ENCODE measurements at places on chromosomes 2 and 18.

GRCh38 chr18:2878656-2879330, 32.0 kb downstream of the EMILIN2 start:
- DNase-seq = no peak

DNA sequence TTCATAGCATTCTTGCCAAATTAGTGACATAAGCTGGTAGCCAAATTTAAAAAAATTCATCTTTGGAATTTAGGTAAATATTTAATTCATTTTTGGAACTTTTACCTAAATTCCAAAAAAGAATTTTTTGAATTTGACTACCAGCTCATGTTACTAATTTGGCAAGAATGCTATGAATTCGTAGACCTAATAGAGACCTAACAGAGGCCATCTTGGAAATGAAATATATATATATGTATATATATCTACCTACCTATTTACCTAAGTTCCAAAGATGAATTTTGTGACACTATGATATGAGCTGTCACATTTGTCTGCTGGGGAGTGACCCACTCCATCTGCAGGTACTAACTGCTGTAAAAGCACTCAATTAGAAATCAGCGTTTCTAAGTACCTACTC, 65.6 kb downstream of the MYOM1 start:
- no peak for DNase-seq

DNA sequence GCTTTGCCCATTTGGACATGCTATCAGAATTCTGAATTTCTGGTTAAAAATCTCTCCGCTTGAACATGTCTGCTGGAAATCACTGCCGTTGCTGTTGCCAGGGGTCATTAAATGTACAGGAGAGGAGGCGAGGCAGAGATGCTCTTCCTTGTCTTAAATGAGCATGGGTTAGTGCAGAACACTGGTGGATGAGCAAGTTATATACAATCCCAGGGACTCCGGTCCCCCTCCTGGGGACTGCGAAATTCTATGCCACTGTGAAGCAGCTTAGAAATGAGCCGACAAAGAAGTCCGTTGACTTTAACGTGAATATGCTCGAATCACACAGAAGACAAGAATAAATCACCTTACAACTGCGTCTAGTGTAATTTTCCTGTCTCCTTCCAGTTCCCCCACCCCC, 95.1 kb upstream of the KLHL14 start:
- DNase-seq = no peak

GRCh38 chr2:180959787-180960186, 20.6 kb upstream of the UBE2E3 start:
- no peak for DNase-seq

DNA sequence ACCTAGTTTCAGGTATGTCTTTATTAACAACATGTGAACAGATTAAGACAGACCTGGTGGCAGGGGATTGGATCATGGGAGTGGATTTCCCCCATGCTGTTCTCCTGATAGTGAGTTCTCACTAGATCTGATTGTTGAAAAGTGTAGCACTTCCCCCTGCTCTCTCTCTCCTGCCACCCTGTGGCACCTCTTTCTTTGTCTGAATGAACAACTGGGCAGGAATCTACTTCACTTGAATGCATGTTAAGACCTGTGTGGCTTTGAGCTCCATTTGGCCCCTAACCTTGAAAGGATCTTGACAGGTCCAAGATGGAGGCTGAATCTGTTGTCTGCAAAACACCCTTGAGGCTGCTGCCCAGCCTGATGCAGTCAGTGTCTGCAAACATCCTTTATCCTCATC, 194.4 kb downstream of the RNF144A start:
- DNase-seq = no peak

- DNase-seq = no peak
Measured at GRCh38 chr2:205903549-205904129, 182.3 kb downstream of the INO80D start.

DNA sequence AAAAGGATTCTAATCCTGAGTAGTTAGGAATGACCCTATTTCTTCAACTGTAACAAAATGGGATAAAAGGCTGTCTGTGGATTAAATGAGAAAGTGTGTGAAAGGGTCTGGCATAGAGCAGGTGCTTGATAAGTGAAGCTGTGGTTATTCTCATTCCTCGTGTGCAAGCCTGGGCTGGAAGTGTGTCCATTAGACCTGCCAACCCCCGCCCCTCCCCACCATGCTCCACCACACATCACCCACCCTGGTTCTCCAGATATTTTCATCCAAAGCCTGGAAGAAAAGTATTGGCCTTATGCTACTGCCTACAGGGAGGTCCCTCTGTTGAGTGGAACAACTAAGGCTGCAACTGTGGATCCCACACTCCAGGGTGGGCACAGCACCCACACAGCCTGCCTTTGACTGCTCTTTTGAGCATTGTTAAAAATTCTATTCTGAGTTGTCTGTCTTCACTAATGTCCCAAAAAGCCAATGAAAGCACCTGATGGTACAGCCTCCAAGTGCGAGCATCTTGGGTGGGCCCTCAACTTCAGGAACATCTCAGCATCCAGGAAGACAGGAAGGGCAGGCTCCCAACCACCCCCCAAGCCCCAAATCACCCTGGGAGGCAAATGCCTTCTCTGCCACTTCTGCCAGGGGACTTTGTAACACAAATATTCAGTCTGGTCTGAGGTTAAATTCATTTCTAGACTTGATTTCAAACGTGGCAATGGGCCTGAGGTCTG, 102.8 kb upstream of the PPP1CB start:
- DNase-seq = no peak

DNA sequence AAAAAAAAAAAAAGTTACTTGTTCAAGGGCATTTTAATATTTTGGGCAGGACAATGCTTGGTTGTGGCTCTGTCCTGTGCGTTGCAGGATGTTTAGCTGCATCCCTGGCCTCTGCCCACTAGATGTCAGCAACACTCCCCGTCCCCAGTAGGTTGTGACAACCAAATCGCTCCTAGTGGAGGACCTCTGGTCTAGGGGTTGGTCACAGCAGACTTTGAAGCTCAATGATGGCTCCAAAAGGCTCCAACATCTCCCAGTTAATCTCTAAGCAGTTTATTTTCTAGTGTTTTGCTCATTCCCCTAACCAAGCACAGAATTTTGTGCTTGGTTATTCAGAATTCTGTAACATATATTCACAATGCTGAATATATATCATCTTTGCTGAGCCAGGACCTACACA, 67.0 kb downstream of the CHRNA1 start:
- peak; percentile 19 for DNase-seq

DNA sequence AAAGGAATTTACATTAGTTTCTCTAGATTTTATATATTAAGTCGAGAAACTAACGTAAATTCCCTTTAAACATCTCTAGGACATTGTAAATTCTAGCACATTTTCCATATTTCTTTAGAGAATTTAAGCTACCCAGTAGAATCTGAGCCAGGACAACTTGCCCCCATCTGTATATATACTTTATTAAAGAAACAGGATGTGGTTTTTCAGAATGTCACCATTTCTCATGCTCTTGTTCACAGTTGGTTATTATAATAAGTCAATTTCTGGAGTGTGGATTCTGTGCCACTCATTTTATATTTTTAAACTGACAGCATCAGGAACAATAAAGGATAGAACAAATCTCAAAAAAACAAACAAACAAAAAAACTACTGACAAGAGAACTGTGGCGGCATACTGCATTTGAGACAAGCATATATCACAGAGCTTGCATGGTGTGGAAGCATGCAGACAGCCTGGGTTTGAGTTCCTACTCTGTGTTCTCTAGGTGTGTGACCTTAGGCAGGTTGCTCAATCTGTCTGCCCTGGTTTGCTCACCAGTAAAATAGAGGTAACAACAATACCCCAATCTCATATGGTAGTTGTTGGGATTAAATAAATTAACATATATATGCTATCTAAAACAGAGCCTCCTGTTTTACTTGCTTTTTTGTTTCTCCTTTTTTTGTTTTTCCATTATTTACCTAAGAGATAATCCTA, 61.4 kb upstream of the DNER start:
- no peak for DNase-seq

- DNase-seq = no peak
Measured at GRCh38 chr2:11819235-11819729, 72.8 kb downstream of the LPIN1 start.

Data from stimulated activated CD8-positive, alpha-beta memory T cell treated with anti-CD3 and anti-CD28 coated beads, Interleukin-4, amount 100 ng/mL, for 1 hour (primary cell).